GM04504 (cell line): ENCODE measurements at places on chromosomes 6 and 20.

DNA sequence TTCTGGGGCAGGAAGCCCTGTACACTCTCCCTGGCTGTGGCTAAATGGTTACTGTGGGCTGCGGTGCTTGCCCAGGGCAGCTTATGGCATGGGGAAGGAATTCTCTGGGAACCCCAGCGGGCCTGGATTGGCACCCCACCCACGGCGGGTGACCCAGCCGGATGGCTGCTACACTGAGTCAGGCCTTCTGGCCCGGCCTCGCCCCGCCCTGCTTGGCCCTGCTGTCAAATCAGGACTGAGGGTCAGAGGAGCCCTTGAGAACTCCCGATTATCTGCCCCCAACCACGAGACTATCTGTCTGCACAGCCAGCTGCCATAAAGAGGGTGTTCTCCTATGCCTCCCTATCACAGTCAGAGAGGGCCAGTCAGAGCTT lies 7.3 kb upstream of the ITPR3 start:
- no peak for DNase-seq

GRCh38 chr20:25237610-25238318 lies 10.1 kb upstream of the PYGB start:
- DNase-seq = peak; percentile 99

- DNase-seq = no peak
These were observed 63.0 kb upstream of the NXT1 start for GRCh38 chr20:23287354-23288190.

GRCh38 chr20:6651561-6651960 lies 115.9 kb upstream of the BMP2 start:
- DNase-seq = no peak

DNA sequence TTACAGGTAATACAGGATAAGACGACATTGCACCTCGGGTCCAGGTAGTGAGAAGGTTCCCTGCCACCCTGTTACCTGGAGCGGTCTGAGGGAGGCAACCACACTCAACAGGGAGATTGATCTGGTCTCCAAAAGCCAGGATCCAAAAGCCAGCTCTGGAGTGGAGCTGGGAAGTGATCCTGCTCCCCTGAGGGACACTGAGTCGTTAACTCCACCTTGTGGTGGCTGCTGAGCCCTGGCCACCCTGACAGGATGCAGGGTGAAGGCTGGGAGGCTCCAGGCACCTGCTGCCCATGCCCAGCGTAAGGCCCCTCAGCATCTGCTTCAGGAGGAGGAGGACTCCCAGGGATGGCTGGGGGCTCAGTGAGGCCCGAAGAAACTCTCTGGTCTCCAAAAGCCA lies 38.7 kb upstream of the SLC22A2 start:
- no peak for DNase-seq

- no peak for DNase-seq
These were observed 116.2 kb upstream of the MYL9 start for GRCh38 chr20:36425166-36425565.

DNA sequence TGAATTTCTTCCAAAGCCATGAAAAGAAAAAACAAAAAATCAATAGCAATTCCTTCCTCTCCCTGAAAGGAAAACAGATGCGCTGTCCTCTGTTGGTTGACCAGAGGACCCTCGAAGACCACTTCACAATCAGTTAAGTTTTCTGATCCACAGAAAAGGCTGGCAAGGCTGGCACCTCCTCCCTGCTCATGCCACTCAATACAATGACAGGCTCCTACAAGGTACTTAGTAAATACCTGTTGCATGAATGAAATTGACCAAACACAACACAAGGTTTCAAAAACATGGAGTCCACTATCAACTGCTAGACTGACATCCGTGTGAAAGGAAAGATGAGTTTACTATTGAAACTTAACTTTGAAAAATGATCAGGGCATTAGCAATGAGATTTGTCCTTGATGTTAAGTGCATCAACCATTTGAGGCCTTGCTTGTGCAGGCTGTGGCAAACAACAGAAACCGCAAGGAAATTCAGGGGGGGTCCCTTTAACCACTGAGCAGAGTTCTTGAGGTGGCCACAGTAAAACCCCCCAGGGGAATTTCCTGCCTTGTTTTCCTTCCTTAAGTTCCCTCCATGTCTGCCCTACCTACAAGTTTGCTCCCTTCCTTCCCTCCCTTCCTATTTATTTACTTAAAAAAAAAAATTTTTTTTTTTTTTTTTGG lies 27.9 kb upstream of the RTF2 start:
- DNase-seq = no peak
